ENCODE measurements at places on chromosomes 11 and 22.

GRCh38 chr11:119101759-119102423, at the start of gene DPAGT1:
DPAGT1 (minus strand) TSS chr11:119101853; CDS start chr11:119101655, 198 bp downstream.
- peak; percentile 91 for DNase-seq

DNA sequence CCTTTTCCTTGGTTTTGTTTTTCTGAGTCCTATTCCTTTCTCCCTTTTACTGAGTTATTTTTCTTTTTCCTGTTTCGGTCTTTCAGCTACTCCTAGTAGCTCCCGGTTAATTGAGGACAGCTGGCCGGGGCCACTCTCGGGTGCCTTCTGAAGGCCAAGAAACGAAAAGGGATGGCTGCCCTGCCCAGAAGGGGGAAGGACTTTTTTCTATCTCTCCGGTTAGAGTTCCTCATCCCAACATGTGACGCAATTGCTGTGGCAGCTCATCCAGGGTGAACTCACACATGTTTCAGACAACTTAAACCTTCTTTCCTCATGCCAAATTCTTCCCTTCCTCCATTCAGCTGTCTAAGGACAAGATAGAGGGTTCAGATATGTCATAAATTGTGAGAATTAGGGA, 83.6 kb downstream of the PIWIL4 start:
- no peak for DNase-seq

GRCh38 chr11:134864233-134864967, 452.4 kb upstream of the B3GAT1 start:
- DNase-seq, result no peak

DNA sequence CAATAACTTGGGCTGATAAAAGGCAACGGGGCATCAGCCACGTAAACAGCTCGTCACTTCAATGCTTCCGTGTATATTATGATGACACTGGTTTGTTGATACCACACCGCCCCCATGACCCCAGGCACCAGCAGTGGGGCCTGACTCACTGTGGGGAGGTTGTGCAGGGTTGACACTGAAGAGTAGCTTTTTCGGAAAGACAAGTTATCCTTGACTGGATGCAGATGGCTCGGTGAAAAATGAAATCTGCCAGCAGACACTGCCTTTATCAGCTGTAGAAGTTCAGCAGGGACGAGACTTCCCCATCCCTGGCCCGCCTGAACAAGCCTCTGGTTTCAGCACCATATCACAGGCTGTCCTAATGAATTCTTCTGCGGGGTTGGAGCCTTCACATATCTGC, 55.6 kb downstream of the WT1 start:
- no peak for DNase-seq

DNA sequence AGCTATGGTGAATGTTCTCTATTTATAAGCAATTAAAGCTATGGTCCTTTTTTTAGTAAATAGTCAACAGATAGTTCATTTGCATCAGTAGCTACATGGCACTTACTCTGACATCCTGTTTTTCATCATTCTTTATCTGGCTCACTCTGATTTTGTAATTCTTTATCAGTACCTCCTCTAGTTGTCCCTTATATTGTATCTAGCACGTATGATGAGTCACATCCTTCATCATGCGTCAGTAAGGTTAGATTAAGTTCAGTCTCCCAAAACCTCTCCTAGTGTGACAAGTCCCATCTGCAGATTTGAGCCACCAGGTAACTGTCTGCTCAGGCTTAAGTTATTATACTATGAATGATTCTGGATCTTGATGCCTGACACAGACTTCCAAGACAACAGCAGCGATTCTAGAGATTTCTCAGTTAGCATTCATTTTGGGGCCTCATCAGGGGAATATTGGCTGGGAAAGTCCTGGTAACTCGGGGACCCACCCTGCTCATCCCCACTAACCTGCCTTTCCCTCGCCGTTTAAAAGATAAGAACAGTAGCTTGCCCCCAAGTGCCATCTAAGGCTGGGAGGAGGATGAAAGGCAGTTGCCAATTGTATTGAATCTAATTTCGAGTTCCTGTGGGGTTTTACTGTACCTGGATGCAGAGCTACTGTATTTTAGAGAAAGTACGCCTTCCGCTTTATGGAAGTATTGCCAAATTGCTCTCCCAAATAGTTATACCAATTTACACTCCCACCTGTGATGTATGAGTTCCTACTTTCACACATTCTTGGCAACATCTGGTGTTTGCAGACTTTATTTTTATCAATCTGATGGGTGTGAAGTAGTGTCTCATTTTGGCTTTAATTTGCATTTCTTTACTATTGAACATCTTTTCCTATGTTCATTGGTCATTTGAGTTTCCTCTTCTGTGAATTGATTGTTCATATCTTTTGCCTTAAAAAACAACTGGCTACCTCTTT, 55.9 kb downstream of the ZC3H12C start:
- no peak for DNase-seq

- no peak for DNase-seq
Observed at GRCh38 chr11:68839911-68840641, 1.6 kb downstream of the CPT1A start.

DNA sequence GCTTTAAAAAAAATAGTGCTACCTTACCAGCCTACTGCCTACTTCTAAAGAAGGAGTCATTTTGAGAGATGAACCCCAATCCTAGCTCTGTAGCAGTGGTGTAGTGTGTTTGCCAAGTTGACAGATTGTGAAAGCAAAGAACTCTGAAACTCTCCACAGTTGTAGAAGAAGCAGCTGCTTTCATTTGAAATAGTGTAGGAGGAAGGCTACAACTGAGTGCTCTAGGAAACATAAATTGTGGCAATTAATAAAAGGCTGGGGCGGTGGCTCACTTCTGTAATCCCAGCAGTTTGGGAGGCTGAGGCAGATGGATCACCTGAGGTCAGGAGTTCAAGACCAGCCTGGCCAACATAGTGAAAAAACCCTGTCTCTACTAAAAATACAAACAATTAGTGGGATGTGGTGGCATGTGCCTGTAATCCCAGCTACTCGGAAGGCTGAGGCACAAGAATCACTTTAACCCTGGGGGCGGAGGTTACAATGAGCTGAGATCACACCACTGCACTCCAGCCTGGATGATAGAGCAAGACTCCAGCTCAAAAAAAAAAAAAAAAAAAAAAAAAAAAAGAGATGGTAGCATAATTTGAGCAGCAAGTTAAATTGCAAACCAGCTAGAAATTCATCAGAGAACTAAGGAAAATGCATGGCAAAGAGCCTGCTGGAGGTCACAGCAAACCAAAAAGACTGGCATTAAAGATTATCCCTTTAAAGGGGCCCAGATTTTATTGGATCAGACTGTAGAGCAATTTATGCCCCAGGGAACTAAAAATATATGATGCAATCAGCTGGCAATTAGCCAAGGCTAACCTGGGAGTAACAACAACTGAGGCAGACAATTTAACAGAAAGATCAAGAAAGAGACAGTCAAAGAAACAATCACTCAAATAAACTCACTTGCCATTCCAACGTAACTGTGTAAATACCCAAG, 112.6 kb downstream of the LUZP2 start:
- no peak for DNase-seq

GRCh38 chr22:17110791-17111550, 10.2 kb downstream of the TMEM121B start:
- DNase-seq, result no peak

- no peak for DNase-seq
Observed at GRCh38 chr22:36267058-36267457, 14.1 kb downstream of the APOL1 start.

All from DMS 273 treated with DMSO at 0.1 percent for 48 hours (cell line).